ENCODE measurements at places on chromosomes 7 and 10.

DNA sequence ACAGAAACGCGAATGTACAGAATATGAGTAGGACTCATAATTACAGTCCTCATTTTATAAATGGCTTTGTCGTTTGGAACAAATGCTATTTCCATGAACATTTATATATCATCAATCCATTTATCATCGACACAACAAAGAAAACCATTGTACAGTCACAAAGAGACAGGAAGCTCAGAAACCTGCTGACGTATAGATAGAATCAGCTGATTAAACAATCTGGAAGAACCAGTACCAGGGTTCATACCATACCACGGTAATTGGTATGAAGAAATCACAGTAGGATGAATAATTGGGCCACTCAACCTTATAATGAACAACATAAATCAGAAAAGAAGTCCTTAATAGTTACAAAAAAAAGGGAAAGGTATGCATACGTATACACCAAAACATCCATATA, 295.0 kb downstream of the PARD3 start:
- DNase-seq = no peak

DNA sequence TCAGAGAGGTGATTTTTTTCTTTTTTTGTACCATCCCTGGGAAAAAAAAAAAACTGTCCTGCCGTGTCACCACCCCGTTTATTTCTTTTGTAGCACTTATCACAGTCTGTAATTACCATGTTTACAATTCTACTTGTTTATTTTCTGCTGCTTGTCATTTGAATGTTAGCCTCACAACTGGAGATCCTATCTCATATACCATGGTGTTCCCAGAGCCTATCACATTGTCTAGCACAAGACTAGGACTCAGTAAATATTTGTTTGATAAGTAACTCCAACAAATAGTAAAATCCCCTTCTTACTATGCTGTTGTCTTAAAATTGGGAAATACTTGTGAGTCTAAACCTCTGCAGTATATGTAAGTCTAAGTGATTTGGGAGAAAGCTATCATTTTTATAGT, 36.0 kb downstream of the MKLN1 start:
- no peak for DNase-seq

GRCh38 chr7:33645104-33645503, 260.2 kb upstream of the BMPER start:
- no peak for DNase-seq

- DNase-seq = no peak
Measured at GRCh38 chr7:130867581-130868136, 133.7 kb upstream of the KLF14 start.

- DNase-seq = no peak
Measured at GRCh38 chr7:155032978-155033377, 30.1 kb upstream of the PAXIP1 start.

GRCh38 chr7:48381571-48381970, 210.3 kb downstream of the ABCA13 start:
- no peak for DNase-seq

GRCh38 chr7:47336472-47337425, 245.2 kb downstream of the TNS3 start:
- no peak for DNase-seq

DNA sequence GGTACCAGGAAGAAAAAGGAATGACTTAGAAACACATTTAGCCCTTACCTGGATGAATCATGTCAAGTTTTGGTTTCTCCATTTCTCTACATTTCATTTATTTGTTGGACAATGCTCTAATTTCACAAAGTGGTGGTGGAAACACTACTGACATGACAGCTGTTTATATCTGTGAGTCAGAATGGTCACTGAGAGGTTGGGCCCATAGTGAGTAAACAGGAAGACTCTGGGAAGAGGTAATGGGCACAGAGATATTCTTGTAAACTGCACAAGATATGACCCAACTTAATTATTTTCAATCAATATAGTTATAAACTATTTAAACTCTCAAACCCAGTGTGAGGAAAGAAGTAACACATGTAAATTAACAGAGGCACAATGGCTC, 176.3 kb upstream of the MEOX2 start:
- DNase-seq = no peak

- no peak for DNase-seq
Measured at GRCh38 chr10:112911206-112911605, 38.8 kb upstream of the TCF7L2 start.

DNA sequence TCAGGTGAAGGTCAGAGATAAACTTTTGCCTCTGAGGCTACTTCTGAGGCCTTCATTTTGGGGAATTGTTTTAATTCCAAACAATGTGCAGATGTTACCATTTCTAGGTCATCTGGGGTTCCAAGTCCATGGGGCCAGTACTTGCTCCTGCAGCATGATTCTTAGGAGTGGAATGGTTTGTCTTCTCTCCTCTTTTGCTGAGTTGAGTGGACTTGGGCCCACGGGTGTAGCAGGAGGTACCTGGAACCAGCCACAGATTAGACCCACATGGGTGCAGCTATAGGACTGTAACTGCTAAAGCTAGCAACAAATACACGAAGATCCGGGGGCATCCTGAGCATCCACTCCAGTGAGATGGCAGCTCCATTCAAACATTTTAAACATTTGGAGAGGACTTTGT, 41.6 kb downstream of the WIPF3 start:
- DNase-seq = no peak

GRCh38 chr7:158239290-158239981, 348.2 kb downstream of the PTPRN2 start:
- no peak for DNase-seq

DNA sequence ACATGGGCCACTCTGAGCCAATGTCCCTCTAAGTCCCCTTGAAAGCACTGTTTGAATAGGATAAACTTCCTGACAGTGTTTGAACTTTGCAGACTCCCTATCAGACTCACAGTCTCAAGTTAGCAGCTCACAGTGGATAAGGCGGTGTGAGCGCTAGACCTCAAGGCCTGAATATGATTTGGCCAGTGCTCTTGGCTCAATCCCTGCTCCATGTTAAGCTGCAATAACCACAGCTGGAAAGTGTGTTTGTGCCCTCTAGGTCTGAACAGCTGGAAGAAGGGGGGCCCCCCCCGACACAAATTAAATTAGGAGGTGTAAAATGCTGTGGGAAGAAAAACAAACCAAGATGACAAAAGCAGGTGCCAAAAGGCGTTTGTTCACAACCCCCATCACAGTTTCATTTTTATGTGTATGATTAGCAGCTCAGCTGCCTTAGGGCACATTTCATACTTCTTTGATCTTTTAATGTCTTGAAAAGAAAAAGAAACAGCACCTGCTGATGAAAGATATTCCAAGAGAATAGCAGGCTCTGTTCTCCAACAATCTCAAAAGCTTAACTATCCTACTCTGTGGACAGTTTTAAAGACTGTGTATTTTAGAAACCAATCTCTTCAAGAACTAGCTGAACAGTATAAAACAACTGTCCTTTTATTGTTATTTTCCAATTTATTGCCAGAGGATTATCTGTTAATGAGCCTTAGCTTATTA, 167.6 kb downstream of the SNX13 start:
- no peak for DNase-seq

GRCh38 chr7:80346704-80347103, 165.2 kb downstream of the GNAT3 start:
- no peak for DNase-seq

DNA sequence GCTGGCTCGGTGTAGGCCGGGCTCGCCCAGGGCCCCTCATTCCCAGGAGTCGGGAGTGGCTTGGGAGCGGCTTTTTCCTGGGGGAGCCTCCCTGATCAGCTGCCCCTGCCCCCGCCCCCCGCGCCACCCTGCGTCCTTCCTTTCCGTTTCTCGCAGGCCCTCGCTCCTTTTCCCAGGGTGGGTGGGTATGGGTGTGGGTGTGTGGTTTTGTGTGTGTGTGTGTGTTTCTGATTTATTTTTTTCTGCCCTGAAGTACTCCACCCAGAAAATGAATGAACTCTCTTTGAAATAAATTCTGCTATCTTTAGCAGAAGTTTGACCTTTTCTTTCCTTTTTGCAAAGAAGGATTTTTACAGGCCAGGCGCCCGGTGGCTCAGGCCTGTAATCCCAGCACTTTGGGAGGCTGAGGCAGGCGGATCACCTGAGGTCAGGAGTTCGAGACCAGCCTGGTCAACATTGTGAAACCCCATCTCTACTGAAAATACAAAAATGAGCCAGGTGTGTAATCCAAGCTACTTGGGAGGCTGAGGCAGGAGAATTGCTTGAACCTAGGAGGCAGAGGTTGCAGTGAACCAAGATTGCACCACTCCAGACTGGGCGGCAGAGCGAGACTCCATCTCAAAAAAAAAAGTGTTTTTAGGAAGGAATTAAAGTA, 30.0 kb upstream of the AP5Z1 start:
- no peak for DNase-seq

DNA sequence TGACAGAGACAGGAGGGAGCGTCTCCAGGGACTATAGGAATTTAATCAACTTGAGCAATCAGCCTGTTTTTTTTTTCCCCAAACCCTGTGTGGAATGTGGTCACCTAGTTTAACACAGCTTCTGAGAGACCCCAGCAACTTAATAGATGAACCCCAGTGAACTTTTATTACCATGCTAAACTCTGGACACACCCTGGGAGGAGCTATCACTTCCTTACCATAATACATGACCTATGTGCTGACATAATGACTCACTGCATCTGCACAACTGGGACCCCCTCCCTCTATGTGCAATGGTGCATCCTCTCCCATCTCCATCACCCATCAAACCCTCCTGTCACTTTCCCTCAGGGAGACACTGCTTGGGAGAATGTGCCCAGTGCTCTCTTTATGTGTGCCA, 83.7 kb downstream of the EPC1 start:
- DNase-seq = no peak
